Stimulated activated CD4-positive, alpha-beta T cell treated with anti-CD3 and anti-CD28 coated beads, Interleukin-1b, Interleukin-23, amount 100 ng/mL, for 48 hours (primary cell): ENCODE measurements at places on chromosomes 12 and 14.

GRCh38 chr12:2439332-2440100 lies 355.3 kb upstream of the FKBP4 start:
- no peak for DNase-seq

DNA sequence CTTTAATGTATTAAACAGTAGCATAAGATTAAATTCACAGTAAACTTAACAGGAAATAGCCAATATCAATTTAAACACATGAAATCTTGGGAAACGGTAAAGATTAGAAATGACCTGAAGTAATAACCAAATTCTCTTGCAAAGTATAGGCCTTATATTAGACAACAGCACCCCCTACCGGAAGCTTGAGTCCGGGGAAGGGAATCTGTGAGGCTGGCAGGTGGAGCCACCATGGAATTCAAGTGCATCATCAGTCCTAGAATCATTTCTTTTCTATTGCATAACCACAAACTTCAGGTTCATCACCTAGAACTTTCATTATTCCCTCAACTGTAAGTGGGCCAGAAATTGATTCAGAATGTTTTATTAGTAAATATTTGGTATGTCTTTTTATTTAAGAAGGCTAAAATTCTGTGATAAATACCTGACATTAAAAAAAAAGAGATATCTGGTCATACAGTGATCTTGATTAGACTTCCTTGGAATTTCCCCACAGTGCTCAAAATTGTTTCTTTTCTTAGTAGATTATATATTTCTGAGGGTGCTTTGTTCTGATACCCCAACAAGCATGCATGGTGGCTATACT lies 48.6 kb downstream of the AP5M1 start:
- DNase-seq, result peak; percentile 70

DNA sequence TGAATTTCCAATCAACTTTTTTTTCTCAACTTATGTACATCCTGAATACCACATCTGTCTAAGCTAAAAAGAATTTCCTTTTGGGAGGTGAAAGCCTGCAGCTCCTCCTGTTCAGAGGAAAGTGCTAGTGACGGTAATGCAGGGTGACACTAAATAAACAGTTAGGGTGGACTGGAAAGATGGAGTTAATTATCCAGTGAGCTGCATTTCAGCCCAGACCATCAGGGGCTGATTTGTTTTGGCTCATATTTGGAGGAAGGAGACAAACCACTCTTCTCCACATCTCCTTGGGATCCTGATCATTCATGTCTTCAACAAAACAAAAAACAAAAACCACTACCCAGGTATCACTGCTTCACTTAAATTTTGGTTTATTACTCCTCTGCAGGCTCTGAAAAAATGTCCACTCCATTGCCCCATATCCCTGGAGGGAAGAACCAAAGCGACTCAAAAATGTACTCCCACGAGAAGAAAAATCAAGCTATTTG lies 5.1 kb upstream of the SIX1 start:
- DNase-seq, result no peak

DNA sequence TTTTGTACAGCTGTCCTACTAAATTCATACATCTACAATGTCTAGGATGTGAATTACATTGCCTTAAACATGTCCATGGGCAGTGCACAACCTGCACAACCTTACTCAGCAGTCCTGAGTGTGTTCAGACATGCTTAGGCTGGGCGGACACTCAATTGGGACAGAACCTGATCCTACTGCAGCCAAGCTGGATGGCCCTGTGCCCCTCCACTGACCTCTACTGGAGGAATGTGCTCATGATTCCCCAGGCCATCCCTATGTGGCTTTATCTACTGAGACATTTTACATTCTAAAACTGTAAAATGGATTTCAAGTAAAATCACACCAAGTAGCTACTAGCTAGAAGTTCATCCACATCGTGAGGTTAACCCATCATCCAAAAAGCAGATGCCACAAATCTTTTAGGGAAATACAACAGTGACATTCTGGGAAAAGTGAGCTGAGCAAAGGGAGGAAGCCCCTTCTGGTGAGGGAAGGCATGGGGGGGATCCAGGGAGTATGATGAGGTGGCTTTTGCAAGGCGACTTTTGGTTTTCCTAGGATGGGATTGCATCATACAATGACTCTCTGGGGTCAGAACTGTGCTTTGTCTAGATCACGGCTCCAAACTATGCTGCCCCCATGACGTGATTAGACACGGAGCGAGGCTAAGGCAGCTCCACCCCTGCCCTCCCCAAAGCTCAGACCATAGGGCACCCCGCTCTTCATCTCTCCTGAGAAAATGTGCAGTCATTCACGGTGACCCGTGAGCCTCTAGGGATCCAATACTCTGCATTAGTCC lies 911.7 kb upstream of the TMEM132C start:
- DNase-seq, result no peak

DNA sequence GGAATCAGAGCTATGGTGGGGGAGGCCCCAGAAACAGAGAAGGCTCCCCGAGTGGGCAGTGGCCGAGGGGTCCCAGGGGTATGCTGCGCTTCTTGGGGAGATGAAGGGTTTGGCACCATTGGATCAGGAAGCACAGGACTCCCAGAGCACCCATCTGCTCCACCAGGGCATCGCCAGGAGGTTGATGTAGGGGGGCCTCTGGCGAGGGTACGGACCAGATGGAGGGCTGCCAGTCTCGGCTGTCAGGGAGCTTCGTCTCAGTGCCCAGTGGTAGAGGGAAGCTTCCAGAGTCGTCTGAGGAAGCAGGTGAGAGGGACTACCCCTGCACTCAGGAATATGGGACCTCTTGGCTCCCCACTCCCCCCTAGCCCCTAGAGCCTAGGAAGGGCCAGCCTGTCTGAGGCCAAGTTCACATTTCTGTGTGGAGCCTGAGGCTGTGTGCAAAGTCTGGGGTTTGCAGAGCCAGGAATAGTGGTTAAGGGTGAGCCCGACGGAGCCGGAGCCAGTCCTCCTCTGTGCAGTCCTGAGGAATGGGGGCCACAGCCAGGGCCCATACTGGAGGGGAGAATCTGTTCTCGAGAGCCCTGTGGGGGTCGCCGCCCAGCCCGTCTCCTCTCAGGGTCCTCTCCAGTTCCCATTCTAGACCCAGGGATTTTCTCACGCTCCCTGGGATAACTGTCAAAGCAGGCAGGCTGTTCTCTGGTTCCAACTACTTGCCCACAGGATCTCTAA lies 10.2 kb downstream of the SLC48A1 start:
- DNase-seq, result no peak

- no peak for DNase-seq
Measured at GRCh38 chr12:62833634-62834033, 101.3 kb downstream of the PPM1H start.

- no peak for DNase-seq
Measured at GRCh38 chr14:68639000-68639757, 153.7 kb downstream of the ZFP36L1 start.

DNA sequence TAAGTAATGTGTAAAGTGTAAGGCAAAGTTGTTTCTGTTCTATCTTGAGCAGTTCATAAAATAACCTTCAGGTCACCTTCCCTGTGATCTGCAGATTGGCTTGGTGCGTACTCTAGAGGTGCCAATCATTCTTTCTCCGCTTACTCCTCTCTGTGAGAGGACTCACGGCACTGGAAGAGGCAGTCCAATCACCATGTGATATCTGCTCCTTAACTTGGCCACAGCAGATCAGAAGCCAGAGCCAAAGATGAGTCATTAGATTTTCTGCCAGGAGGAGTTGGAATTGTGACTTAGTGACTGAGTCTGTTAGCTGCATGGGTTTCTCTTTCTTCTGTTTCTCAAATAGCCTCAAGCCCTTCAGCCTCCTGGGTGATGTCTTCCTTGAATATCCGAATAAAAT lies 165.5 kb downstream of the SLC41A2 start:
- DNase-seq, result no peak

DNA sequence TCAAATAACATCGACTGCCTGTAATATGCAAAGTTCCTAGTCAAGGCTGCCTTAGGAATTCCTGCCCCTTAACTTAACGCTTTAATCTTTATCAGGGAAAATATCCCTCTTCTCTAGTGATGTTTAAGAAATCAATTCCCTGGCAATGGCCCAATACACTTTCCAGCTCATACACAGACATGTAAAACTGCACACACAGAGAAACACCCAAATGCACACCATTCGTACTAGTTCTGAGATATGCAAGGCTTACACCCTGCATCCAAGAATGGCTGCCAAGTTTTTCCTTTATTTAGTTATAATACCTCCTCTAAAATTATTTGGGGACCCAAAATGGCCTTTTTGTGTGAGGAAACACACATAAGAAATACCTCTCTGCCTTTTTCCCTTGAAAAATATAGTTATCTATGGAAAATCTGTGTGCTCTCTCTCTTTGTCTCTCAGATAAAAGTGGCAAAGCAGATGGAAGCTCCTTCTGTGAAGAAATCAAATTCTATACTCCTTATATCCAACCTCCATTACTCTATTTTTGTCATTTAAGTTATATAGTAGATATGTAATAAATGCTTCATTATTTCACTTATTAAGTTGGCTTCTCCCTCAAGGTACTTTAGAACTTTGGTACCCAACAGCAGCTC lies 120.0 kb upstream of the MDM1 start:
- no peak for DNase-seq

GRCh38 chr12:86530996-86531655 lies 274.9 kb upstream of the MGAT4C start:
- DNase-seq, result no peak

GRCh38 chr12:71567537-71567936 lies 96.1 kb downstream of the ZFC3H1 start:
- no peak for DNase-seq
